HCT116 (cell line): ENCODE measurements at places on chromosomes 5 and 9. TPM values are rescaled to one million over a fixed set of nuclear protein-coding genes. Genes with fewer than 3 reads are reported as not detected.

The BTNL8 gene
- total RNA-seq = not detected

The MEIKIN gene
- total RNA-seq = not detected

The SCGB3A2 gene
- total RNA-seq = not detected

The INSL6 gene
- not detected for total RNA-seq

The OMD gene
- total RNA-seq = not detected

The OR1N1 gene
- not detected for total RNA-seq

The ITK gene
- total RNA-seq = 0.37 TPM

The ELAVL2 gene
- not detected for total RNA-seq

The ALDH1B1 gene
- 46.6 TPM for total RNA-seq

The ZSWIM6 gene
- 7.4 TPM for total RNA-seq

The SLC46A2 gene
- total RNA-seq = not detected

The FBLL1 gene
- total RNA-seq = 0.15 TPM

The FAF2 gene
- 51.9 TPM for total RNA-seq

The STRBP gene
- 30.4 TPM for total RNA-seq

The PCDHB7 gene
- not detected for total RNA-seq

The OTP gene
- total RNA-seq = 0.07 TPM

The PDE6A gene
- total RNA-seq = not detected

The TMEM161B gene
- total RNA-seq = 22.1 TPM

The SPATA31A3 gene
- not detected for total RNA-seq

The DROSHA gene
- 73.5 TPM for total RNA-seq

The FOXD4L6 gene
- 0.54 TPM for total RNA-seq

The FBN2 gene
- 0.42 TPM for total RNA-seq

The CACNA1B gene
- total RNA-seq = 1.7 TPM

The PSAT1 gene
- total RNA-seq = 226 TPM

The LVRN gene
- total RNA-seq = 1.9 TPM

The SLC31A1 gene
- total RNA-seq = 24.4 TPM

The RETREG1 gene
- total RNA-seq = 6.0 TPM

The SPINK9 gene
- not detected for total RNA-seq

The SGCD gene
- not detected for total RNA-seq

The ERCC8 gene
- total RNA-seq = 15.1 TPM

The THBS4 gene
- 1.5 TPM for total RNA-seq

The PAEP gene
- not detected for total RNA-seq

The TUSC1 gene
- not detected for total RNA-seq

The ANKRD18B gene
- 3.9 TPM for total RNA-seq

The FOXD1 gene
- 26.8 TPM for total RNA-seq

The PPP3R2 gene
- total RNA-seq = not detected

The RNF208 gene
- total RNA-seq = 26.1 TPM

The SAPCD2 gene
- 71.7 TPM for total RNA-seq

The GZMA gene
- total RNA-seq = not detected

The BTNL3 gene
- not detected for total RNA-seq
